Cardiac muscle cell (in vitro differentiated cells and primary cell): ENCODE measurements at places on chromosomes 5 and 9.
A peak's percentile ranks its signal among the peaks of the same experiment; 100 is the strongest.

DNA sequence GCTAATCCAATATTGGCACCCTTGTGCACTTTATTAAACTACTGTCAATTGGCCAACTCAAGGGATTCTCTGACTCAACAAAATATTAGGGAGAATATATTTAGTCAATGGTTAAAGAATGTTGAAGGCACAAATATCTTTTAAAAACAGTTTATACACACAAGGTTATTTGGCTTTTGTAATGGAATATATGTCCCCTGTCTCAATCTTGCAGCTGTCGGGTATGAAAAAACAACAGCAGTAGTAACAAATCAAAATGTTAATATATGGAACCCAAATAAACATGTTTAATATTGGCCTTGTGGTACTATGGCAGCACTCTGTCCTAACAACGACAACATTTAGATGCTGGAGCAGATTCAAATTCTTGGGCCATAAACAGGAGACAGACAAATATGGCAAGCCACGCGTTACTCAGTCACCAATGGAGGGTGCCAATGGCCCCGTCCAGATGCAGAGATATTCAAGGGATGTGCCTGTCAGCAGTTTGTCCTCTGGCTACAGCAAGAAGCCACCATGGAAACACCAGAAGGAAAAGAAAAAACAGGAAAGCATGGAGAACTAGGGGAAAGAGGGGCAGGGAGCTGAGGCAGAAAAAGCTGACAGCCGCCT is 342.0 kb downstream of the NDUFS4 start:
- no peak overlapping the region for H3K4me3 ChIP-seq
- no peak overlapping the region for H3K27ac ChIP-seq
- no peaks in the 10 kb centered on the region for H3K36me3 ChIP-seq
- no peak for DNase-seq

DNA sequence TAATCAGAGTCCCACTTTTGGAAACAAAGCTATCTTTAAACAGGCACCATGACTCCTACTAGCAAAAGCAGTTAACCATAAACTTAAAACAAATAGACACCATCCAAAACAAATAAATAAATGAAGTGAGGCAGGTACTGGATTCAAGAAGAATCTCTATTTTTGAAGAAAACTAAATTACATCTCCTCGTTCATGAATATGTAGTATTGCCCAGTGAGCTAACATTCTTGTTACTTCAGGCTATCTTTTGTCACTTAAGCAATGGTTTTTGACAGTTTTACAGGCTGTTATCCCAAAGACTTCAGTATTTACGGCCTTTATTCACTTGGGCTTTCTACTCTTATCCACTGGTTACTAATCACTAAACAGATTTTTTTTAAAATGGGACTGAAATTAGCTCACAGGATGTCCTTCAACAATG is 242.5 kb downstream of the MLLT3 start:
- no peaks in the 10 kb centered on the region for H3K36me3 ChIP-seq
- H3K27ac ChIP-seq: no peak overlapping the region
- DNase-seq: no peak
- H3K4me3 ChIP-seq: no peak overlapping the region

- no peaks in the 10 kb centered on the region for H3K27me3 ChIP-seq
- no peak overlapping the region for H3K27ac ChIP-seq
- no peak for DNase-seq
- peaks cover 3% of the 10 kb centered on the region for H3K36me3 ChIP-seq
- peaks cover 8% of the 10 kb centered on the region for H3K4me1 ChIP-seq
These were observed 16.6 kb downstream of the ATOX1 start for GRCh38 chr5:151741678-151742423.

DNA sequence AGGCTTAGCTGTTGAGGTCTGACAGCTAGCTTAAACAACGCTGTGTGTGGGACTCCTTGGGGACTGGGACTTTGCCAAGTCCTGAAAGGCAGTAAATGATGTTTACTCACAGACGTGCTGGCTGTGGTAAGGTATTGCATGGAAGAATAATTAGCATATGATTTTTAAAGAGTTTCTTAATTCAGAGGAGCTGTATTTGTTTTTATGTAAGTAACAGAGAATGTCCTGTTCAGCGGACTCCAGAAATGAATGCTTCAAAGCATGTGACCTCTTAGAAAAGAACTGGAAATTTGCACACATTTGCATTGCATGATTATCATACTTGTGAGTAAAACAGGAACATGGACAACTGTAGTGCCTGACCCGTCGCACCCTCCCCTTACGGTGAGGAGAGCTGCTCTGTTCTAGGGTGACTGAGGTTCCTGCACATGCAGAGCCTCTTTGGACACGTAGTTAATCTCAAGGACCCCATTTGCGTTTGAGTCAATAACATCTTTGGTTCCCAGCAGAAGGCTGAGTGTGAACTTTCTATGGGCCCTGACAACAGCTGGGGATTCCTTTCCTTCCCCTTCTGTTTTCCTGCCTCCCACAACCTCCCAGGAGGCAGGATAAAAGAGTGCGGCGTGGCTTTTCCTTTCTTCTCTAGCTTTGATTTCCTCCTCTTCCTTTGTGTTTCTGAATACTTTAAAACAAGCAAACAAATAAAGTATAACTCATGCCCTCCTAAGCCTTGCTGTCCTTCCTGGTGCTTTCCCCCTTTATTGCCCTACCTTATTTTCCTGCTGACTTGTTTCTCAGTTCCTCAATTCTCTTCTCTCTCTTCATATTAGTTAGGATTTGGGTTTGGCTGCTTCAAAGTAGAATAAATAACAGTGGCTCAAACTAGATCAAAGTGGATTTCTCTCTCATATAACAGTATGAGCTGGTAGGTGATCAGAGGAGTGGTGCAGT is 157.2 kb upstream of the CD180 start:
- H3K4me3 ChIP-seq: no peak overlapping the region
- no peak overlapping the region for H3K27ac ChIP-seq
- H3K36me3 ChIP-seq: no peaks in the 10 kb centered on the region
- no peaks in the 10 kb centered on the region for H3K4me1 ChIP-seq
- H3K27me3 ChIP-seq: no peaks in the 10 kb centered on the region

DNA sequence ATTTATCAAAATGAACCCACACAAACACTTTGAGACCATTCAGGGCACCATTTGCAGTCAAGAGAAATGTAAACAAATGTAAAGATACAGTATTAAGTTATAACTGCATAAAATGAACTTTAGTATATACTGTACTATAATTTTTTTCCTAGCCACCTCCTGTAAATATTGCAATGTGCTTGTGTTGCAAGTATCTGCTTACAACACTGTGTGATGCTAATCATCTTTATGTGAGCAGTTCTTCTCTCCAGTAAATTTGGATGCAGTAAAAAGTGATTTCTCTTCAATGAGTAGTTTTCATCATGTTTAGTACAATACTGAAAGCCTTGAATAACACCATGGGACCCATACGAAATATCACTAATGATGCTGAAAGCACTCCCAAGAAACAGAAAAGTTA is 9.4 kb downstream of the G3BP1 start:
- H3K4me3 ChIP-seq: no peak overlapping the region
- H3K4me1 ChIP-seq: peaks cover 31% of the 10 kb centered on the region
- H3K27ac ChIP-seq: no peak overlapping the region
- peaks cover 6% of the 10 kb centered on the region for H3K36me3 ChIP-seq
- DNase-seq: peak; percentile 11

DNA sequence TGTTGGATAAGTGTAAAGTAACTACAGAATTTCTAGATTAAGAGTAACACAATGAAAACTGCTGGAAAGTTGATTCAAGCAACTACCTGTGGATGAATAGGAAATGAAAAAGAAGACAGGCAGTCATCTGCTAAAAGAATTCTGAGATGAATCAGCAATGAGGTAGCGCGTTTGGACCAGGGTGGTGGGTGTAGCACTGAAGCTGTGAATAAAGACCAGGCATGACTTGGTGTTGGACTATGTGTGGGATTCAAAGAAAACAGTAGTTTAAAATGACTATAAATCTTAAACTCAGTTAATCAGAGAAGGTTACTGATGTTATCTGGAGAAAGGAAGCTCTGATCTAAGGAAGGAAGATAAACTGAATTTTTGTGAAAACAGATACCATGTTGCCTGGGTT is 159.8 kb downstream of the FBN2 start:
- H3K4me1 ChIP-seq: peaks cover 21% of the 10 kb centered on the region
- peaks cover 89% of the 10 kb centered on the region for H3K36me3 ChIP-seq
- peak overlapping the region; percentile 72 for H3K27ac ChIP-seq

DNA sequence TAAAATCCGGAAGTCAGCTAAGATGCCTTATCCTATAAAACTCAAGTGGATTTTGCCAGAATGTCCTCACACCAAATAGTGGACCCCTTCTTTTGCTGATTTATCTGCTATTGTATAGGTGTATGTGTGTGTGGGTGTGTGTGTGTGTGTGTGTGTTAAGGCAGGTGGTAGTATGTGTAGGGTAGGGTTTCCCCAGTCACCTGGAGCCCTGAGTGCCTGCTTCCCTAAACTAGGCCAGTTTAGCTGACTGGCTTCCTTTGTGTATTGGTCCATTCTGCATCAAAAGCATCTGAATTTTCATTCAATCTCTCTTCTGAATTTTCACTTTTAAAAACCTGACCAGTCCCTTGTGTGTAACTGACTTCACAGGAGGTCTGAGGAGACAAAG is 42.2 kb upstream of the LCP2 start:
- no peaks in the 10 kb centered on the region for H3K36me3 ChIP-seq
- no peak overlapping the region for H3K4me3 ChIP-seq
- DNase-seq: no peak
- no peaks in the 10 kb centered on the region for H3K27me3 ChIP-seq
- H3K27ac ChIP-seq: no peak overlapping the region
- peaks cover 3% of the 10 kb centered on the region for H3K4me1 ChIP-seq

DNA sequence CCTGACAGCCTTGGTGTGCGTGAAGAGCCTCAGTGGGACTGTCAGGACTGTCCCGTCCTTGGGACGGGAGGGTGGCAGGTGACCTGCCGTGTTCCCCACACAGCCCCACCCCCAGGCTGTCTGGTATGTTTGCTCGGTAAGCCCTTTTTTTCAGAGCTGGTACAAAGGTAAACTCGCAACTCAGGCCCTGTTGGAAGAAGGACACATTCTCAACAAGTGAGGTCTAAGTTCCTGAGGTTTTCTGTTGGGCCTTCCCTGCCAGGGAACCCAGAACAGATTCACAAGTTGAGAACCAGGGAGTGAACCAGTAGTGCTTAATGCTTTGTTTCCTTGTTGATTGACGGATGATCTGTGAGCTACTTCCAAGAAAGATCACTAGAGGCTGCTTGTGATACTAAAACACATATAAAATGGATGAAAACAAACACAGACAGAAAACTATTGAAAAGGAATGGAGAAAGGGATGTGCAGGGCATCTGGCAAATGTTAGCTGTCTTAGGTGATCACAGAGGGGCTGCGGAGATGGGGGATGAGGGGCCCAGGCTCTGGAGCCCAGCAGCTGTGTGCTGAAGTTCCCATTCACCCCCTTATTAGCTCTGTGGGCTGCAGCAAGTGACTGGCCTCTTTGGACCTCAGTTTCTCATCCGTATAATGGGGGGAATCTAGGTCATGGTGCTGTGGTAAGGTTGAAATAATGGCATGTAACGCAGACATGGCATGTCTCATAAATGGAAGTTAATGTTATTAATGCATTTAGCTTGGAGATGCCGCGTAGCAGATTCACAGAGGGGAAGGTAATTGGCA is 2.7 kb downstream of the NDST1 start:
- peak overlapping the region; percentile 83 for H3K27ac ChIP-seq
- peaks cover 55% of the 10 kb centered on the region for H3K4me1 ChIP-seq
- no peak overlapping the region for H3K4me3 ChIP-seq
- no peaks in the 10 kb centered on the region for H3K36me3 ChIP-seq
- no peaks in the 10 kb centered on the region for H3K27me3 ChIP-seq
- no peak for DNase-seq

DNA sequence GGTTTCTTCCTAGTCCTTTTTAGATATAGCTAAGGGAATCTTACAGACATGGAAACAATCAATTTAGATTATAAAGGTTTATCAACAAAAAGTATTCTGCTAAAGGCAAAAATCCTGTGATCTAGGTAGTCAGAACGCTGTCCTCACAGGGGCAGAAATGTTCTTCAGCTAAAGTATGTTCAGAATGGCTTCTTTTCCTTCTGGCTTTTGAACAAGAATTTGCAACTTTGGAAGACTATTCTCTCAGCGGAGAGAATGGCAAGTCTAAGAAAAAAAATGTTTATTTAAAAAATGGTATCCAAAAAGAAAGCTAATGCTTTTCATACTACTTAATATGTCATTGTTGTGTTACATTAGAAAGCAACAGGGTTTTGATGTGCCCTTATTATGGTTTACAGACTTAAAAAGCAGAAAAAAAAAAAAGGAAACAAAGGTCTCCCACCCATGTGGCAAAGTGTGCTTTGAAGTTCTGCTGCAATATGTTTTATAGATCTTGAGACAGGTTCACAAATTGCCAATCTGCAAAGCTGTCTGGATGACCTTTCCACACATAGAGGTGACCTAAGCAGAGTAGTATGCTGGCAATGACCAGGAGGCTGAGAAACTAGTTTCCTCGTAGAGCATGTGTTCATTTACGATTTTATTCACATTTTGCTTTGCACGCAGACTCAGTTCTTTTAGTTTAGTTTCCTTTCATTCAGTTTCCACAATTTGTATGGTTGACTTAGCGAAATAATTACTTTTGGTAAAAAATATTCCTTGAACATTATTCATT is 45.1 kb upstream of the PJA2 start:
- DNase-seq: peak; percentile 39
- H3K36me3 ChIP-seq: no peaks in the 10 kb centered on the region
- H3K27me3 ChIP-seq: no peaks in the 10 kb centered on the region
- H3K4me1 ChIP-seq: peaks cover 11% of the 10 kb centered on the region
- no peak overlapping the region for H3K27ac ChIP-seq

GRCh38 chr9:91720751-91721705 is 229.0 kb downstream of the ROR2 start:
- H3K27ac ChIP-seq: no peak overlapping the region
- H3K27me3 ChIP-seq: no peaks in the 10 kb centered on the region
- no peak for DNase-seq
- H3K36me3 ChIP-seq: peaks cover 26% of the 10 kb centered on the region

GRCh38 chr9:27206041-27206440 is 90.9 kb downstream of the EQTN start:
- H3K36me3 ChIP-seq: no peaks in the 10 kb centered on the region
- H3K4me1 ChIP-seq: no peaks in the 10 kb centered on the region
- DNase-seq: no peak
- no peak overlapping the region for H3K27ac ChIP-seq
- H3K27me3 ChIP-seq: no peaks in the 10 kb centered on the region
- H3K4me3 ChIP-seq: no peak overlapping the region

DNA sequence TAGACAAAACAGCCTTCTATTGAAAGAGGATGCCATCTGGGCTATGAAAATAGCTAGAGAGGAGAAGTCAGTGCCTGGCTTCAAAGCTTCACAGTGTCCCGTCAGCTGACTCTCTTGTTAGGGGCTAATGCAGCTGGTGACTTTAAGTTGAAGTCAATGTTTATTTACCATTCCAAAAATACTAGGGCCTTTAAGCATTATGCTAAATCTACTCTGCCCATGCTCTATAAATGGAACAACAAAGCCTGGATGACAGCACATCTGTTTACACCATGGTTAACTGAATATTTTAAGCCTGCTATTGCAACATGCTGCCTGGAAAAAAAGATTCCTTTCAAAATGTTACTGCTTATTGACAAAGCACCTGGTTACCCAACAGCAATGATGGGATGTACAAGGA is 309.1 kb downstream of the NTRK2 start:
- no peaks in the 10 kb centered on the region for H3K4me1 ChIP-seq
- no peaks in the 10 kb centered on the region for H3K36me3 ChIP-seq
- no peaks in the 10 kb centered on the region for H3K27me3 ChIP-seq
- H3K4me3 ChIP-seq: no peak overlapping the region
- no peak for DNase-seq
- no peak overlapping the region for H3K27ac ChIP-seq

- no peak for DNase-seq
- H3K36me3 ChIP-seq: no peaks in the 10 kb centered on the region
- H3K27me3 ChIP-seq: no peaks in the 10 kb centered on the region
- H3K4me3 ChIP-seq: no peak overlapping the region
These were observed 23.9 kb upstream of the KDM4C start for GRCh38 chr9:6733831-6734230.

GRCh38 chr5:116532762-116533525 is 41.7 kb downstream of the SEMA6A start:
- H3K27ac ChIP-seq: no peak overlapping the region
- no peak overlapping the region for H3K4me3 ChIP-seq
- no peaks in the 10 kb centered on the region for H3K27me3 ChIP-seq
